Left cardiac atrium (tissue), 4 donors: ENCODE measurements at places on chromosomes 5 and 9. TPM values are rescaled to one million over a fixed set of nuclear protein-coding genes. Genes with fewer than 3 reads are reported as not detected.

The MLLT3 gene
- total RNA-seq, result 10.2 TPM

The ZFP2 gene
- 1.2 TPM for total RNA-seq

GRCh38 chr5:76299592-76299991 is 103.5 kb upstream of the IQGAP2 start:
- DNase-seq, result no peak

GRCh38 chr9:131704141-131704983 is 35.5 kb downstream of the RAPGEF1 start:
- DNase-seq, result no peak
